ENCODE measurements at places on chromosomes 1 and 21. TPM values are rescaled to one million over a fixed set of nuclear protein-coding genes. Genes with fewer than 3 reads are reported as not detected.

DNA sequence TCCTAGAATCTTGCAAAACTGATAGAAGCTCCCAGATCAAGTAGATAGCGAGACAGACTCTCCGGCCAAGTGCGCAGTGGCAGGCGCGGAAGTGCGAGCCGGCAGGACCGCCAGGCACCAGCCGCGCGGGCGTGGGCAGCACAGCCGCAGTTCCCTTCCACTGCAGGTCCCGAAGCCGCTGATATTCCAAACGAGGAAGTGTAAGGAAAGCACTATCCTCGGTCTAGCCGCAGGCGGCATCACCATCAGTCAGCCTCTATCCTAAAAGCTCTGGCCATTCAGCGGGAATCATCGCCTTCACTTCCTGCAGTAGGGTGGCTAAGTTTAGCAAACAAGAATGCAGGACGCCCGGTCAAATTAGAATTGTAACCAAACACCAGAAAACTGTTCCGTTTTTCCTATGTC lies 710 bp downstream of the GLRX2 start:
- peaks cover 4% of the 10 kb centered on the region for H3K36me3 ChIP-seq
- H3K4me1 ChIP-seq: peaks cover 8% of the 10 kb centered on the region
- peak overlapping the region; percentile 61 for H3K4me3 ChIP-seq

GRCh38 chr1:221069178-221069903 lies 190.1 kb downstream of the HLX start:
- no peaks in the 10 kb centered on the region for H3K36me3 ChIP-seq
- no peak overlapping the region for H3K4me3 ChIP-seq
- H3K27me3 ChIP-seq: no peaks in the 10 kb centered on the region
- H3K4me1 ChIP-seq: no peaks in the 10 kb centered on the region

DNA sequence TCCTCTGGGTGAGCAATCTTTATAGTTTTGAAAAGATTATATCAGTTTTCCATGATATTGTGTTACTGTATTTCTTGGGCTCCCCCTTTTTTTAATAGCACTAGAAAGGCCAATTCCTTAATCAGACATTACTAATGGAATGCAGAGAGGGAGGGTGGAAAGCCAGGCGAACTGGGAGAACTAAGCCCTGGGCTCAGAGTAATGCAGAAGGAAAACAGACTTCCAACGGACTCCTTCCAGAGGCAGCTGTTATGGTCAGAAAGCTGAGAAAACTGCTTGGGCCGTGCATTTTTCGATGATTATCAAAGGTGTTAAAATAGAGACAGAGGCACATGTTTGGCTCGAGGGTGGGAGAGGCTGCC lies 206.3 kb downstream of the FOXD2 start:
- DNase-seq: no peak
- no peak overlapping the region for H3K27ac ChIP-seq
- H3K4me1 ChIP-seq: peaks cover 2% of the 10 kb centered on the region
- H3K27me3 ChIP-seq: peaks cover 3% of the 10 kb centered on the region
- no peak overlapping the region for H3K4me3 ChIP-seq

DNA sequence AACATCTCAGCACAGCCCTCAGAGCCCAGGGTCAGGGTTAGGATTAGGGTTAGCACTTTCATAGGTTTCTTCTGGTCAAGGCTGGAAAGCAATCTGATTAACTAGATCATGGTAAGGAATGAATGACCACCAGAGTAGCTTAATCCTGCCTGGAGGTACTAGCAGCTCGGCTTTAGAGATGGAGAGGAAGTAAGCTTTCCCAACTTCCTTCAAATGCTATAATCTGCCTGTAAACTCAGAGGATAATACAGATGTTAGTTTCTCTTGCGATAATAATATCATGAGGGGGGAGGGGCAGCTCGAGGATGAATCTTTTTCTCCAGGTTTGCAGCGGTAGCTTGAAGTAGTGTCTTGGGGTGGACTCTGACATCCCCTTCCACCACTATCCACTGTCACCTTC lies 194.9 kb downstream of the HIVEP3 start:
- DNase-seq: no peak
- H3K4me3 ChIP-seq: no peak overlapping the region
- H3K36me3 ChIP-seq: no peaks in the 10 kb centered on the region
- H3K4me1 ChIP-seq: no peaks in the 10 kb centered on the region

DNA sequence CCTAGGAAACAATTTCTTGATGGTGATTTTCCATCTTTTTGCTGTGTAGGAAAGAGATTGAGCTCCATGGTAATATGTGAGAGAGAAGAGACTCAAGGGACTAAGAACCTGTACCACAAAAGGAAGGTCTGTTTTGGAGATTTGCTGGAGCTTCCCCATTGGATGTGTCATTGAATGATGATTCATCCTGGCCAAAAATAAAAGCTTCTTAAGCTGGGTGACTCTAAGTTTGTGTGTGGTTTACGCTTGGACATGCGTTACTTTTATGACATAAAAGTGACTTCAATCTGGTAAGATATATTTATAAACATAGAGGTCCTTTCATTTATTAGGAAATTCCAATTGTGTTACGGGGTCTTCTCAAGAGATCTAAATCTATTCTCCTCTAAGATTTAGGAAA lies 17.4 kb upstream of the IL19 start:
- H3K36me3 ChIP-seq: no peaks in the 10 kb centered on the region
- H3K4me1 ChIP-seq: no peaks in the 10 kb centered on the region
- no peak overlapping the region for H3K27ac ChIP-seq
- no peak for DNase-seq
- no peak overlapping the region for H3K4me3 ChIP-seq

DNA sequence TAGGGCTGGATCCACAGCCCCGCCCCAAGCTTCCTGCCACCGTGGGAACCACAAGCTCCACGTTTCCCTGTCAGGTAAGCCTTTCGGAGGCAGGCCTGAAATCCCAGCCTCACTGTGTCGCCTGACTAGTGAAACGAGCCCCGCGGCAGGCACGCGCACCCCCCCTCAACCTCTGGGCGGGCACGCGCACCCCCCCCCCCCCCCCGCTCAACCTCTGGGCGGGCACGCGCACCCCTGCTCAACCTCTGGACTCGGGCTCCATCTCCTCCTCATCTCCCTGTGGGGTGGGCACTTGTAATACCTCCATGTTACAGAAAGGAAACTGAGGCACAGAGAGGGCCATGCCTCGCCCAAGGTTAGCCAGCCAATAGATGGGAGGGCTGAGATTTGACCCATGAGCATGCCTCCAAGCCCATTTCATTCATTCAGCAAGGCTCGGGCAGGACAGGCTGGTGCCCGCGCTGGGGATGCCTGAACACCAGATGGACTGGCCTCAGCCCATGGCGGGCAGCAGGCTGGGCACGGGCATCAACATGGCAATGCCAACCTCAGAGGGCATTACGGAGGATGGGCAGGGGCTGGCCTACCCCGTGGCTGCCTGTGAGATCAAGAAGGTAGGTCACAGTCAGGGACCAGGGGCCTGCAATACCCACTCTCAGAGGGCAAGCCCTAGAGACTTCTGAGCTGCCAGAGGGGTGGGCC lies 4.7 kb downstream of the CFAP410 start:
- no peak overlapping the region for H3K27ac ChIP-seq
- DNase-seq: no peak
- peaks cover 5% of the 10 kb centered on the region for H3K4me1 ChIP-seq
- peaks cover 2% of the 10 kb centered on the region for H3K36me3 ChIP-seq

DNA sequence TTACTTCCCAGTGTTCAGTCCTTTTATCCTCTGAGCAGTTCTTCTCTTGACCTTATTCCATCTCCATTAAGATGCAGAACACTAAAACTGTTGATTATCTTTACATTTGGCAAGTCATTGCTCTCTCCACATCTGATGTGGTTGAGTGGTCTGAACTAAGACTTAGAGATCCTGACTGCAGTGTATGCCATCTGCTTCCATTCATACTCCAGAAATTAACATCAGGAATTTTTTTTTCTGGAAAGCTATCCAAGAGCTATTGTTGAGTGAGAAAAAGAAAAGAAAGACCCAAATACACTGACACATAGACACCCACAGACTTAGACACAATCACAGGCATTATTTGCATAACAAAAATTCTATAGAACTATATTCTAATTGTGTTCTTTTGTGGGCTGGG lies 3.7 kb upstream of the TRIM62 start:
- H3K36me3 ChIP-seq: no peaks in the 10 kb centered on the region
- no peaks in the 10 kb centered on the region for H3K27me3 ChIP-seq
- H3K4me1 ChIP-seq: no peaks in the 10 kb centered on the region
- DNase-seq: no peak
- no peak overlapping the region for H3K4me3 ChIP-seq

GRCh38 chr1:63272811-63273210 lies 49.6 kb upstream of the FOXD3 start:
- H3K4me3 ChIP-seq: no peak overlapping the region
- DNase-seq: no peak
- H3K36me3 ChIP-seq: no peaks in the 10 kb centered on the region
- H3K4me1 ChIP-seq: no peaks in the 10 kb centered on the region
- H3K27me3 ChIP-seq: no peaks in the 10 kb centered on the region

DNA sequence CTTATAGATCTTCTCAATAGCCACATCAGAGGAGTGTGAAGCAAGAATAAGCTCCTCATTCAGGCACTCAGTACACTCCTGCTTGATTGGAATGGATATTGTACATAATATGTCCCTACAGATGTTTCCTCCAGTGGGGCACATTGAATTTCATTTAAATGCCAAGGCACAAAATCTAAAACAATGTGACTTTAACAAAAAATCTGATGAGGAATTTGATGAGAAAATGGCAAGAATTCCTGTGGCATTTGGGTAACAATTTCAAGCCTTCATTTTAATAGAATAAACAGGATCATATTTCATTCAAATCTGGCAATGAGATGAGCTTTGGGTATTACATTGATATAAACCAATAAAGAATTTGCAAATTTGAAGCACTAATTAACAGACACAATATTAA lies 307.7 kb upstream of the PKN2 start:
- H3K36me3 ChIP-seq: no peaks in the 10 kb centered on the region
- H3K27me3 ChIP-seq: no peaks in the 10 kb centered on the region
- no peak overlapping the region for H3K4me3 ChIP-seq
- no peaks in the 10 kb centered on the region for H3K4me1 ChIP-seq

- no peak overlapping the region for H3K27ac ChIP-seq
- H3K4me3 ChIP-seq: no peak overlapping the region
- no peak for DNase-seq
- no peaks in the 10 kb centered on the region for H3K36me3 ChIP-seq
- no peaks in the 10 kb centered on the region for H3K27me3 ChIP-seq
Observed at GRCh38 chr1:50766688-50767087, 193.4 kb downstream of the FAF1 start.

GRCh38 chr1:72997624-72998023 lies 715.3 kb upstream of the NEGR1 start:
- H3K27ac ChIP-seq: no peak overlapping the region
- H3K36me3 ChIP-seq: no peaks in the 10 kb centered on the region
- no peak for DNase-seq
- no peaks in the 10 kb centered on the region for H3K4me1 ChIP-seq
- no peak overlapping the region for H3K4me3 ChIP-seq
- H3K27me3 ChIP-seq: no peaks in the 10 kb centered on the region

DNA sequence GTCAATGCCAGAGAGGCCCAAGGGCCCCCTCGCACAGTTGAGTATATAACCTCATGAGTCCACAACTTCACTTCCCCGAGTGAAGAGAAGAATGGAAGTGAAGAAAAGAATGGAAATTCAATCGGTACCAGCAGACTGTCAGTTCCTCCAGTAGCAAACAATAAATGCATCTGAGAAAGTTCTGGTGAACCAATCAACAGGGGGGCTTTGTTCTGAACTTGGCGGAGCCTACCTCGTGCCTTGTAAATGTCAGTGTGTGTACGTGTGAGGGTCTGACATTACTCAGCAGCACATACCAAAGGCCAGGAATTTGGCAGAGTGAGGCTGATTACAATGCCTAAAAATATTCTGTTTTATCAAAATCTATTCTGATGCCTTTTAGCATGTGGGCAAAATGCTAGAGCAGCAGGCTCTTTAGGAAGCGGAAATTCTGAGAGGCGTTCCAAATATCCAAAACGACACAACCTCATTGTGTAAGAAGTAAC lies 238.5 kb downstream of the LTN1 start:
- no peak overlapping the region for H3K4me3 ChIP-seq
- H3K36me3 ChIP-seq: no peaks in the 10 kb centered on the region
- H3K27me3 ChIP-seq: no peaks in the 10 kb centered on the region
- H3K27ac ChIP-seq: no peak overlapping the region
- no peaks in the 10 kb centered on the region for H3K4me1 ChIP-seq

GRCh38 chr21:45103971-45104520 lies 29.7 kb downstream of the ADARB1 start:
- no peaks in the 10 kb centered on the region for H3K36me3 ChIP-seq
- H3K4me1 ChIP-seq: no peaks in the 10 kb centered on the region
- H3K27ac ChIP-seq: no peak overlapping the region
- no peak overlapping the region for H3K4me3 ChIP-seq
- no peak for DNase-seq

The RIIAD1 gene
- not detected for total RNA-seq

- no peak for DNase-seq
- H3K4me3 ChIP-seq: no peak overlapping the region
- H3K4me1 ChIP-seq: peaks cover 7% of the 10 kb centered on the region
- no peaks in the 10 kb centered on the region for H3K36me3 ChIP-seq
- H3K27me3 ChIP-seq: no peaks in the 10 kb centered on the region
Observed at GRCh38 chr1:203077956-203078355, 7.9 kb downstream of the MYOG start.

- H3K36me3 ChIP-seq: no peaks in the 10 kb centered on the region
- H3K27ac ChIP-seq: no peak overlapping the region
- no peak for DNase-seq
- H3K4me3 ChIP-seq: no peak overlapping the region
- no peaks in the 10 kb centered on the region for H3K27me3 ChIP-seq
Observed at GRCh38 chr1:170640581-170640980, 23.4 kb upstream of the PRRX1 start.

DNA sequence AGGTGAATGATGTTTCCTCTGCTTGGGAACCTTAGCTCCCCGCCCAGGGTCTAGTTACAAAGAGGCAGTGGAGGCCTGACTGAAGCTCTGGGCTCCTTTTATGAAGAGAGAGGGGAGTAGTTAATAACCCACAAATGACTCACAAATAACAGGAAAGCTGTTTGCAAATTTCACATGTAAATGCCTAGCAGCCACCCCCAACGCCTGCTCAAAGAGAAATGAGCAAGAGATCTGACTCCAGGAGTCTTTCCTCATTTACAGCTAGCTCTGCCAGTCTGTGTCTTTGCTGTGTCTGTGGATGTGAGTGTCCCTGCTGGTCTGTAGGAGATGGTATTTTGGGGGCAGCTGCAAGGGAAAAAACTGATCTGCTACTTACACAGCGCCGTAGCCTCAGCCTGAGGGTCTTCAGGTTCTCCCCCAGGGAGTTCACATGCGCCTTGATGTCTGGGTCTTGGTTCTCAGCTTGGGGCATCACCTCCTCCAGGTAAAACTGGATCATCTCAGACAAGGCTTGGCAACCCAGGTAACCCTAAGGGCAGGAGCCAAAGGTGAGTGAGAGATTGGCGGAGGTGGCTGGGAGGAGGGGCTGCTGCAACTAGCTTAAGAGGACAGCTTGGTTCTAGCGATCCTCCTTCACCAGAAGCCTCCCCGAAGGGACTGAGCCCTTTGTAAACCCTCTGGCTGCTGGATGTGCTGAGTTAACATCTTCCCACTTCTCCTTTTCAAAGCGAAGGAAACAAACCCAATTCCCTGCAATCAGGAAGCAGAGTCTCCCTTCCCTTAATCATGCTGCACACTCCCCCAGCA lies at the start of gene IL19:
IL19 (plus strand) TSS at position 243 of the 807 bp plus-strand sequence. CDS start 65,890 bp downstream, outside the sequence.
- no peak within 1 kb of the TSS for H3K27ac ChIP-seq
- peak; percentile 21 for DNase-seq
- H3K4me3 ChIP-seq: no peak within 1 kb of the TSS
- peaks cover 2% of the 10 kb centered on the region for H3K4me1 ChIP-seq
- H3K36me3 ChIP-seq: no peaks in the 10 kb centered on the region

The FCGR3B gene
- total RNA-seq: 4.3 TPM

The TNN gene
- not detected for total RNA-seq

- H3K4me3 ChIP-seq: no peak overlapping the region
- no peak for DNase-seq
- H3K27ac ChIP-seq: no peak overlapping the region
- no peaks in the 10 kb centered on the region for H3K36me3 ChIP-seq
- no peaks in the 10 kb centered on the region for H3K27me3 ChIP-seq
Observed at GRCh38 chr1:14782741-14783591, 184.5 kb downstream of the KAZN start.
